Activated CD4-positive, alpha-beta T cell treated with anti-CD3 and anti-CD28 coated beads, Interleukin-2, amount 10 ng/mL, durations not matched to agents 7 days and 5 days (primary cell): ENCODE measurements at places on chromosomes 6 and 20. TPM values are rescaled to one million over a fixed set of nuclear protein-coding genes. Genes with fewer than 3 reads are reported as not detected.

- DNase-seq, result no peak
These were observed 54.0 kb downstream of the ASXL1 start for GRCh38 chr20:32411955-32412706.

GRCh38 chr6:169518451-169518850, 183.4 kb downstream of the WDR27 start:
- no peak for DNase-seq

DNA sequence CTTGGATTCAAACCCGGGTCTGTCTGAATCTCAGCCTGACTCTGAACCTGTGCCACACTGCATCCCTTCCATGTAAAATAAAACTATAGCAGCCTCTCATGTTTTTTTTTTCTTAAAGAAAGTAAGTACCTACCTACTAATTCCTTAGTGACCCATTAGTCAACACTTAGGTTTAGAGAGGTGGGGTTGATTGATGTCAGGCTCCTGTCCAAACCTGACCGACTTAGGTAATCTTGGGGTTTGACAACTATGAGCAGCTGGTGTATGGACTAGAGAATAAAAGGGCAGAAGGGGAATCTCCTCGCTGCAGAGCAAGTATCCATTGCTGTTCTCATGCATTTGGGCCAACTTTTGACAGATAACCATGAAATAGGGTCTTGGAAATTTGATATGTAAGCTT, 6.5 kb downstream of the NKAIN2 start:
- no peak for DNase-seq

DNA sequence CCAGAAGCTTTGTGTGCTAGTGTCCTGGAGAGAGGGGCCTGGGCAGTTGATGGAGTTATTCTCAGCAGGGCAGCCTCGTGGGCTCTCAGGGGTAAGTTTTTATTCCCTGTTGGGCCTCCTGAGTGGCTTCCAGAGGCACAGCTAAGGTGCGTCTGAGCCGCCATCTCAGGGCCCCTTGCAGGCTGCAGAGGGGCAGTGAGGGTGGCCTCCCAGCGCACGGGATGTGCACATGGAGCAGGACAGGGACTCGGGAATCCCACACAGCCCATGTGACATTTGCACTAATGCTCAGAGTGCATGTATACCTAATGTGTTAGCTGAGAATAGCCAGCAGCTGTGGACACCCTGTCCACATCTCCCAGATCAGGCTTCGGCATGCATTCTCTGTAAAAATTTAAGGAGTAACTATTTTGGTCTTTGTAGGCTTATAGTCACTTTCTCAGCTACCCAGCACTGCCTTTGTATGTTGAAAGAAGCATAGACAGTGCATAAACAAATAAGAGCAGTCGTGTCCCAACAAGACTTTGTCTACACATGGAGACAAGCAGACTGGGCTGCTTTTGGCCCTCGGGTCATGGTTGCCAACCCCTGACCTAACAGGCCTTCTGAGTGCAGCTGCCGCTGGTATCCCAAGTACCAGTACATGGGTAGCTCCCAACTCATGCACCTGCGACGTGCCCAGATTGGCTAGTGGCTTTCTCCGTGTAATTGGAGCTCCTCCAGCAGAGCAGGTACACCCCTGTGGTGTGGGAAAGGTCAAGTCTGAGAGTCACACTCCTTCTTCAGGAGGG, 18.6 kb upstream of the CST9L start:
- no peak for DNase-seq

GRCh38 chr6:85640821-85641220, 1.9 kb downstream of the SYNCRIP start:
- DNase-seq, result no peak

DNA sequence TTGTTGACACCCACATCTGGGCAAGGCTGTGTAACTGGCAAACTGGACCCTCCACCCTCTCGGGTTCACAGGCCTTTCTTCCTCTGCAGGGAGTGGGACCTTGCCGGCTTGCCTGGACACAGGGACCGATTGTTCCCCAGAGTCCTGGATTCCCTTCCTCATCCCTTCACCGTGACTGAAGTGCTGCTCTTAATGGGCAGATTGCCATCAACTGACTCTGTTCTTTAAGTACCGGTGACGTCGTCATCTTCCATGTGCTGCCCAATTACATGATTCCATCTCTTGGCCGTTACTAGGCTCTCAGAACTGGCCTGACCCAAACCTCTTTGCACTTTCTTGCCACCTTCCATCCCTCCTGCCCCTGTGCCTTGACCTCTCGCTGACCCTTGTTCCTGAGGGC, 85.4 kb downstream of the EYA4 start:
- no peak for DNase-seq

GRCh38 chr20:62921119-62921687, 5.1 kb downstream of the DIDO1 start:
- peak; percentile 76 for DNase-seq

DNA sequence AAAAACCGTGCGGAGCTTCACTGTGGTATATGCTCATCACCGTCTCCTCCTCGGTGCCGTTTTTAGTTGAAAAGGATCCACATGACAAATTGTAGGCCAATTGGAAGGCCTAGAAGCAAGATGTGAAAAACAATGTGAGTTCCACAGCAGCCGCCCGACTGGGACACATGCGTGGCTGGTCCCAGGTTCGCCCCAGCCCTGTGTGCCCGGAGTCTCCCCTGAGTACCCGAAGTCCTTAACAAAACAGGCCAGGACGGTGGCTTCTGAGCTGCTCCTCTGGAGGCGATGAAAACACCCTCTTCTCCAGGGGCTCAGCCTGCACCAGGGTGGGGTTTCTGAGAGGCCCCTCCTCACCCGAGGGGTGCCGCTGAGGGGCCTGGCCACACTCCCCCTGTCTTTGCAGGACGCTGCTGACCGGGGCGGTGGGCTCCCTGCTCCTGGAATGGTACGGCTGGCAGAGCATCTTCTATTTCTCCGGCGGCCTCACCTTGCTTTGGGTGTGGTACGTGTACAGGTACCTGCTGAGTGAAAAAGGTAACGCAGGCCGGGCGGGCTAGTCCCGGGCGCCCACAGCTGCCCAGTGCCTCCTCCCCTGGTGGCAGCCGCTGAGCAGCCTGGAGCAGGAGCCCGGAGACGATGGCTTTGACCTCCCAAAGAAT, 9.8 kb downstream of the SLC17A9 start:
- no peak for DNase-seq

DNA sequence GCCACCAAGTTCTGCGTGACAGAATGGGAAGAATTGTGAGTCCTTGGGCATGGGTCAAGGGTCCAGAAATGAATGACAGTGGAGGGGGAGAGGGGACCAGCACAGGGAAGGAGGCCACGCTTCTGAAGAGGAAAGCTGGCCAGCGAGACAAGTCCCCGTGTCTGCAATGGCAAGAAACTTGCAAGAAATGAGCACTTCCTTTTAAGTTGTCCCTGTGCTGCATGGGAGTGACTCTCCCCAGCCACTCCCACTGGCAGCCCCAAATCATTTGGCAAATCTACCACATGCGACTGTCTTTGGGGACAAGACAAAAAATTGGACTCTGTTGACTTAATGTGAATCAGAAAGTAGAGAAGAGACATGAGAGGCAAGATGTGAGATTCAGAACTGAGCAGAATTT, 242.2 kb upstream of the RREB1 start:
- DNase-seq, result no peak

- no peak for DNase-seq
These were observed 19.7 kb downstream of the BTN2A1 start for GRCh38 chr6:26477426-26477825.

DNA sequence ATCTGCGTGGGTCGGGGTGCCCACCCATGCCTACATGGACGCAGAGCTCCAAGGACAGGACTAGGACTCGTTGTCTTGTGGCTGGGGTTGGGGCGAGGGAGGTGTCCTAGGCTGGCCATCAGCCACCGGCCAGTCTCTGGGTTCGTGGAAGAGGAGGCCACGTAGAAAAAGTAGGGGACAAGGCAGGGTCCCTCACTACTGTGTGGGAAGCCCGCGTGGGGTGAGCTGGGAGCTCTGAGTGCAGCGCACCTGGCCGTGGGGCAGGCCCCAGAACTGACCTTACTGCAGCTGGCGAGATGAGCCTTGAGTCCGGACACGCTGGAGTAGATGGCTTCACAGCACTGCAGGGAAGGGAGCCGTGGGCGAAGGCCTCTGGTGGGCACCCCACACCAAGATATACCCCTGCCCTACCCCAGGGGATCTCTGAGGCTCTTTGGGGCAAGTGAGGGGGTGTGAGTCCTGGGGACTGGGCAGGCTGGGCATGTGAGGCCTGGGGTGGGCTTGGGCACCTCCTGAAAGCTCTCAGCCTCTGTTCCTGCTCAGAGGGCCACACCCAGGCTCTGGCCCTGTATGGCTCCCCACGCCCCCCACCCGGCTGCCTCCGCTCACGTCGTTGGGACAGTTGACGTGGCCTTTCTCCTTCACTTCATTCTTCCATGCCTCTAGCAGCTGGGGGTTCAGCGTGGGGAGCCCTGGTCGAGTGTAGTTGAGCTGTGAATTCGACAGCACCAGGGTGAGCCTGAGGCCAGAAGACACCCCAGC, 5.6 kb upstream of the UCKL1 start:
- DNase-seq, result no peak

- DNase-seq, result no peak
These were observed 54.8 kb downstream of the NFATC2 start for GRCh38 chr20:51487565-51488268.

- no peak for DNase-seq
These were observed 46.1 kb downstream of the CD40 start for GRCh38 chr20:46164254-46164653.

GRCh38 chr6:5996714-5997419, 9.9 kb downstream of the NRN1 start:
- peak; percentile 31 for DNase-seq

- peak; percentile 71 for DNase-seq
These were observed 27.9 kb upstream of the RTF2 start for GRCh38 chr20:56440346-56441007.

DNA sequence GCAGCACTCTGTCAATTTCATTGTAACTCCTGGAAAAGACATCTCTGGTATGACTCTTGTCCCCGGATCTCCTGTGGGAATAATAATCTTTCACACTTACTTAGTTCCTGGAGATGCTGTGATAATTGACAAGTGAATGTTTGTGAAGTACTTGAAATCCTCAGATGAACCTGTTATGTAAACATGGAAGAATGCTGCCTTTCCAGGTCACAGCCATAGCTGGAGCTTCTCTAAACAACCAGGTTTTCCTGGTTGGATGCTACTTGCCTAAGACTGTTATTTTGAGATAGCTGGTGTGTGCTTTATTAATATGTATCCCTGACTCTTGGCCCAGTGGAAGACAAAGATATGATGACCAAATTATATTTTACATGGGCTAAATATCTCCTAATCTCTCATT, 228.6 kb downstream of the KCNQ5 start:
- DNase-seq, result no peak

- DNase-seq, result no peak
These were observed 64.8 kb downstream of the IBTK start for GRCh38 chr6:82182756-82183155.

GRCh38 chr6:27374824-27375612, 13.5 kb upstream of the ZNF391 start:
- DNase-seq, result peak; percentile 70

GRCh38 chr6:41784581-41785171, 2.8 kb upstream of the TOMM6 start:
- no peak for DNase-seq

DNA sequence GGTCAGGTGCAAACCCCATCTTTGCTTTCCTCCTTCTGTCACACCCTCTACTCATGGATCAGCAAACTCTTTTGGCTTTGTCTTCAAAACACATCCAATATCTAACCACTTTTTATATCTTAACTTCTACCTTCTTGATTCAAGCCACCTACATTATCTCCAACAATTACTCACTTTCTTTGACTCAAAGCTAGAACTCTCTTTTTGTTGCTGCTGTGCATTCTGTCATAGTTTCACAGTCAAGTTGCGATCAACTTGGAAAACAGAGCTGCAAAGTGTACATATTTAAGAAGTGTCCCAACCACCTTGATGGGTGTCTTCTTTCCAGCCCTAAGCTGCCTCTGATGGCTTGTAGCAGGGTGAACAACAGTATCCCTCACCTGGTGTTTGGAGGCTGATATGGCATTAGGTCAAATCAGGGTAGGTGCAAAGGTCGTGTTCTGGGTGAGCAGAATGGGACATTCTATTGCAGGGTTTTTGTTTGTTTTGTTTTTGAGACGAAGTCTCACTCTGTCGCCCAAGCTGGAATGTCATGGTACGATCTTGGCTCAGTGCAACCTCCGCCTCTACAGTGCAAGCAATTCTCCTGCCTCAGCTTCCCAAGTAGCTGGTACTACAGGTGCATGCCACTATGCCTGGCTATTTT, 43.4 kb upstream of the RALGAPA2 start:
- no peak for DNase-seq

GRCh38 chr20:21435576-21435975, 38.2 kb upstream of the NKX2-4 start:
- DNase-seq, result no peak

DNA sequence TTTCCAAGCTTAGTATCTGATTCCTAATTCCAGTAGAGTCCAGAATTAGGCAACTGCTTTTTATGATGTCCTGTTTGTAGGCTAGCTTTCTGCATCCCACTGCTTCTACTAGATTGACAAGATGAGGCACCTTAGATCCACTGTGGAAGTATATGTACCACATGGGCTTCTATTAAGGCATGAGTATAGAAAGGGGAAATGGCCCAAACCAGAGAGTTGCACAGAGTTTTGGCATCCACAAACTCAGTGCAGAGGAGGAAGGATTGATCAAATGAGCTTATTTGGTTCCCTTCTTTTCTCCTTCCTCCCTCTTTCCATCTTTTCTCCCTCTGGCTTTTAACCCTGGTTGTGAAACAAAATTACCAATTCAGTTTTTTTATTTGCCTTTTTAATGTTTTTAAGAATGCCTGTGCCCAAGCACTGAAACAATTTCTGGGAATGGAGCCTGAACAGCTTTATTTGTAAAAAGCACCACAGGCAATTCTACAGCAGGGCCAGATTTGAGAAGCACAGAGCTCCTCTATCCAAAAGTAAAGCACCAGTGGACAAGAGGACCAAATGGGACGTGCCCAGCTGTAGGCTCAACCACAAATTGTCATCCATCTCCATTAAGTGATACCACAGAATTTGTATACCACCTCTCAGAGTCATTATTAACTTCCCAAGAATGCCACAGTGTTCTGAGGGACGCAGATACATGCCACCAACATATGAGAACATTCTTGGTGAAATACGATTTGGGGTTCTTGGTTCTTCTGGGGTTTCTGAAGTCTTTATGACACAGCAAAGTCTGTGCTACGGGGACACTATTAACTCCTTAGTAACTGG, 969.1 kb downstream of the KIF16B start:
- DNase-seq, result no peak

- no peak for DNase-seq
These were observed 735.0 kb downstream of the EPHA7 start for GRCh38 chr6:92684386-92684785.

GRCh38 chr6:135499441-135500340, 2.2 kb upstream of the AHI1 start:
- no peak for DNase-seq

Gene RSPH9
- total RNA-seq, result not detected

Gene DLL1
- total RNA-seq, result 0.55 TPM

Gene SLX4IP
- total RNA-seq, result 9.2 TPM

Gene KCNQ2
- 0.12 TPM for total RNA-seq

Gene PLAGL1
- total RNA-seq, result 4.5 TPM

Gene CLPSL1
- total RNA-seq, result not detected

Gene CTAGE9
- total RNA-seq, result not detected
